ENCODE measurements at places on chromosomes 7 and 10.

DNA sequence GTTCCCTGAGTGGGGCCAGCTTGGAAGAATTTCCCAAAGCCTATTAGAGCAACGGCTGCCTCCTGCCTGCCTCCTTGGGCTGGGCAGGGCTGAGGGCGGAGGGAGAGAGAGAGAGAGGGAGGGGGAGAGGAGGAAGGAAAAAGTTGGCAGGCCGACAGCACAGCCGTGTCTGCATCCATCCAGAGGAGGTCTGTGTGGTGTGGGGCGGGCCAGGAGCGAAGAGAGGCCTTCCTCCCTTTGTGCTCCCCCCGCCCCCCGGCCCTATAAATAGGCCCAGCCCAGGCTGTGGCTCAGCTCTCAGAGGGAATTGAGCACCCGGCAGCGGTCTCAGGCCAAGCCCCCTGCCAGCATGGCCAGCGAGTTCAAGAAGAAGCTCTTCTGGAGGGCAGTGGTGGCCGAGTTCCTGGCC lies at the start of gene AQP1:
Gene AQP1, plus strand, starts transcription at position 293 of the 409 bp plus-strand sequence. Its CDS starts 57 bp downstream, at position 350.
- DNase-seq: no peak

GRCh38 chr7:92809760-92810573 lies 26.4 kb downstream of the CDK6 start:
- DNase-seq: peak; percentile 90

DNA sequence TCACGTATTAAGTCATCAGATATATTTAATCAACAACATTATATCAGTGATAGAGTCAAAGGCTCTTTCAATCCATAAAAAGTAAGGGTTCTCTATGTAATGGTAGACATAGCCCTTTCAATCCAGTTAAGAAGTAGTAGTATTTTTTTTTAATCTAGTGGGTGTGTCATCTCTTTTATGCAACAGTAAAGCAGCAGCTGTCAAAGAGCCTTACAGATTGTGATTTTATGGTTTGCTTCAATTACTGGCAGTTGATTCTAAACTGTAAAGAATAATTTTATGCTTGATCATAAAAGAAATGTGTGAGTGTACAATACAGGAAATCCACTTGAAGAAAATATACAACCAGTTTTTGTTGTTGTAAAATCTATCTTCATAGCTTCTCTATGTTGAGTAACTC lies 902.6 kb upstream of the MBL2 start:
- DNase-seq: no peak

GRCh38 chr7:137925091-137925490 lies 76.8 kb downstream of the CREB3L2 start:
- no peak for DNase-seq

GRCh38 chr7:54838175-54838910 lies 79.3 kb upstream of the SEC61G start:
- DNase-seq: no peak

DNA sequence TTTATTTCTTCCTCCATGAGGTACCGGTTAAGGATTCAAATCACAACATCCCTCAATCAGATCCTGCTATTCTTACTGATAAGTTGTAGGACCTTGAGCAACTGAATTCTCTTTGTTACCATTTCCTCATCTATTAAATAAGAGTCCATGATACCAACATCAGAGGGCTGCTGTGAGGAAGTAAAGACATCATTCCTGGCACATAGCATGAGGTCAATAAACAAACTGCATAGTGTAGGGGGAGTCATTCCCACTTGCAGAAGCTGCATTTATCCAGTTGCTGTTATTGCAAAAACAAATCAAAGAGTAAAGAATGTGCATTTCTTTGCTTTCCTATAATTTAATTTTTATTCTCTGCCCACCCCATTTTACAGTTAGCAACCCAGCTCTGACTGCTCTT lies 36.8 kb downstream of the LDB3 start:
- DNase-seq: no peak

DNA sequence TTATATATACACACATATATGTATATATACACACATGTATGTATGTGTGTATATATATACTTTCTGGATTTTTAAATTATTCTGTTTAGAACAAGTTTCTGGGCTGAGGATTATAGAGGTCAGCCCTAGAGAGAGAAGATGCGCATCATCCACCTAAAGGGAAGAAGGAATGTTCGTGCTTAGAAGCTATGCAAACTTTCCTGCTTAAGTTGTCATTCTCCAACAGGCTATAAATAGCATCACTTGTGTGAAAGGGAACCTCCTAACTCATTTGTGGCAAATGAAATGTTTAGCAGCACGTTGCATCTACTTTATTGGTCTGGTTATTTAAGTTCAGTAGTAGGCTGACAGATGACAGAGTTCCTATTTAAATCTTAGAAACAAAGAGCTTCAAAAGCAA lies 23.9 kb upstream of the TPK1 start:
- no peak for DNase-seq

GRCh38 chr7:64183126-64183742 lies 23.8 kb upstream of the ZNF735 start:
- no peak for DNase-seq

DNA sequence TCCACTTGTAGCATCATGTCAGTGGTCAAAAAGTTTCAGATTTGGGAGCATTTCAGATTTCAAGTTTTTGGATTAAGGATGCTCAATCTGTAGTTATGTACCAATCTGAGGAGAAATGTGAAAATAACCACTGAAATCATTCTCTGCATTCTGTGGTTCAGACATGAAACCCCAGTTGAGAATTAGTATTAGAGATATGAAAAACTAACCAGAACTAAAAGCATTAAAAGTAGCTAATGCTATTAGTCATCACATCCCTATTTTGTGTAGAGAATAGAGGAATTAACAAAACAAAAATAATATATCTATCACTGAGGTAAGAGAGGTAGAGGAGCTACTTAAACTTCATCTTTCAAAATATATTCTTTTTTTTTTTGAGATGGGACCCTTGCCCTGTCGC lies 28.0 kb downstream of the MICU1 start:
- no peak for DNase-seq

- no peak for DNase-seq
Observed at GRCh38 chr10:92323079-92323478, 32.1 kb downstream of the MARCHF5 start.

DNA sequence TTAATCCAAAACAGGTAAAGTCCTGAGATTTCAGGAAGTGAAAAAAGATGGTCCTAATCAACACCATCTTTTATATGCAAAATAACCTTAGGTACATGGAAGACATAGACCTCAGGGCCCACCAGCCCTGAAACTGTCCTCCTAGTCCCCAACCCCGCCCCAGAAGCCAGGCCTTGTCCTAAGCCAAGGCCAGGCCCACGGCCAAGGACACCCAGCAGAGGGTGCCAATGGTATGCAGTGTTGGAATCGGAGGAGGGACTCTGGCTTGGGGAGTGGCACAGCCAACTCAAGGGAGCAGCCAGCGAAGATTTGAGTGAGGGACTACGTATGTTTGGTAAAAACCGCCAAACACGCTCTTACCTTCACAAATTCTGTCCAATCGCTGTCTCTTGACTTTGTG lies 96.7 kb downstream of the ZRANB1 start:
- no peak for DNase-seq

GRCh38 chr10:20948686-20949327 lies 51.7 kb upstream of the NEBL start:
- DNase-seq: no peak

DNA sequence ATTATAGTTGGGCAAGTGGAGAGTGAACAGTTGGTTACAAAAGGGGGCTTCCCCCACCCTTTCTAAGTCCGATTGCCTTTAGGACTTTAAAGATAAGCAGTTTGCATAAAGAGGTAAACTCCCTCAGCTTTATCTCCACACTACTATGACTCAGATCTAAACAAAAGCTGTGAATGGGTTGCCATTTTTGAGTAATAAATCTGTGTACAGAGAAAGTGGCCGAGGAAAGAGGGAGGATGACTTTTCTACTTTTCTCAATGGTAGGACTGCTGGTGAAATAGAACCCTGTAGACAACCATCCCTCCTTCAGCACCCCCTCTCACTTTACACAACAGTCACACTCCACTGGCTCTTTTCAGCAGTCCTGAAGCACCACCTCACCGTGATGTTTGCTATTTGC lies 71.2 kb downstream of the DNMBP start:
- DNase-seq: no peak

DNA sequence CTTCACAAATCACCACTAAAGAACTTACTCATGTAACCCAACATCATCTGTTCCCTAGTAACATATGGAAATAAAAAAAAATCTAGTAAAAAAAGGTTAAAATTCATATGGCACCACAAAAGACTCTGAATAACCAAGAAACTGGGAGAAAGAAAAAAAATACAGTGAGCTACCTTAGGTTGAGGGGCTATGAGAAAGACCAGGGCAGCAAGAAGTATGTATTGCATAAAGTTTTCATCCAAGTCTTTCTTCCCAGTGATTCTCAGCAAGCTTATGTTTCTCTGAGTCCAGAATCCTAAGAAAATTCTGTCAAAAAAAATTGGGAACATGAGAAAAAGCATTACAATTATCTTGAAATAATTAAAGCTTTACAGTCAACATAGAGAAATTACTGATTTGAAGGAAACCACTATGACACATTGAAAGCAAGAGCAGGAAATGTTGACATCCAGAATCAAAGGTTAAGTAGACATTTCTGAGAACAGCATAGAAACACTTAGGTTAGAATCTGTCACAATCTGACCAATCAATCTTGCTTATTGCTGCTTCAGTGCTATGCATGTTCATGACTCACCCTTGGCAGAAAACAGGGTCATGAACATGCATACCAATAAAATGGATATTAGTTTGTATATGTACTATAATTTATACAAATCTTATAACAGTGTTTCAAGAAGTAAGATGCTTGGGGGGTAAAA lies 494.0 kb upstream of the POT1 start:
- DNase-seq: peak; percentile 46

DNA sequence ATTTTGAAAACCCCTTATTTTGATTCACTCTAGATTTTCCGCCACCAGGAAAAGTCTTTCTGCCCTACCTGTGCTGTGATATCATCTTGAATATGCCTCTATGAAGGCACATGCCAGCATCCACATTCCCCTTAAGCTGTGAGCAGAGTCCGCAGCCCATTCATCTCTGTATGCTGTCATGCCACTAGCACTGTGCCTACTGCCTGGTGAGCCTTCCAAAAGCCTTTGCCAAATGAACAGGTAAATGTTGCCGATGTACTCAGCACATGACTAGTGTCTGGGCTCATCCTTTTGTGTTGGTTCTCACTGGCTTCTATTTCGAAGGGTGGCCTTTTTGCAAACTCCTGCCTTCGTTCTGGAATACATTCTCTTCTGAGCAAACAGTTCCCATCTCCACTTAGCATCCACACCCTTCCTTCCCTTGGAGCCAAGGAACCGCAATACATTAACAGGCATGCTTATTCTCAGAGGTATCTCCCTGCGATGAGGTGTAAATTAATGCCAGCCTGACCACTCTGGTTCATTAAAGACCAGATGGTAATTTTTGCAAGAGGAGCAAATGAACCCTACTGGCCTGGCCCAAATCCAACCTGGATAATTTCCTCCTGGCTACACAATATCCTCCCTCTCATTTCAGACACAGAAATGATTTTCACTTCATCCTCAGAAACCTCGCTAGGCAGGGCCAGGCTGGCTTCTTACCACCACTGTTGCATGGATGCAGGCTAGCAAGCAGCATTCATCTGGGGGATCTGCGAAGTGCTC lies 339.7 kb upstream of the NFE2L3 start:
- no peak for DNase-seq

GRCh38 chr10:130498042-130498441 lies 361.9 kb downstream of the GLRX3 start:
- DNase-seq: no peak

- DNase-seq: no peak
Observed at GRCh38 chr7:109663806-109664205, 1094.1 kb downstream of the DNAJB9 start.

DNA sequence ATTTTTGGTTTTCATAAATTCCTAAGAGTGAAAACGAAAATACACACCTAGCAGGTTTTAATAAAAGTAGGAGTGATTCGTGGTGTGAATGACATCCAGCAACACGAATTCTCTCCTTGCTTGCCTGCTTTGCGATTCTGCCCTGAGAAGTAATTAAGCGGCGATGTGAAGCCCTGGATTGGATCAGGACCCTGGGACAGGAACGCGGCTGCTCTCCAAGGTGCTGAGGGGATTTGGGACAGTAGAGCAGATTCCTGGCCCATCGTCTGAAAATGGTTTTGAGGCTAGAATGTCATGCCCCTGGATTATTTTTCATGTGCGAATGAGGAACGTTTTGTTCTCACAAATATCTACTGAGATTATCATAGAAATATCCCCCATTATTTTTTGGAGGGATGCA lies 7.8 kb downstream of the NPS start:
- no peak for DNase-seq

GRCh38 chr7:33905389-33906032 lies at the start of gene BMPER:
Gene BMPER, plus strand, starts transcription at chr7:33905539. Its CDS starts 75 bp downstream, at chr7:33905614.
- no peak for DNase-seq

DNA sequence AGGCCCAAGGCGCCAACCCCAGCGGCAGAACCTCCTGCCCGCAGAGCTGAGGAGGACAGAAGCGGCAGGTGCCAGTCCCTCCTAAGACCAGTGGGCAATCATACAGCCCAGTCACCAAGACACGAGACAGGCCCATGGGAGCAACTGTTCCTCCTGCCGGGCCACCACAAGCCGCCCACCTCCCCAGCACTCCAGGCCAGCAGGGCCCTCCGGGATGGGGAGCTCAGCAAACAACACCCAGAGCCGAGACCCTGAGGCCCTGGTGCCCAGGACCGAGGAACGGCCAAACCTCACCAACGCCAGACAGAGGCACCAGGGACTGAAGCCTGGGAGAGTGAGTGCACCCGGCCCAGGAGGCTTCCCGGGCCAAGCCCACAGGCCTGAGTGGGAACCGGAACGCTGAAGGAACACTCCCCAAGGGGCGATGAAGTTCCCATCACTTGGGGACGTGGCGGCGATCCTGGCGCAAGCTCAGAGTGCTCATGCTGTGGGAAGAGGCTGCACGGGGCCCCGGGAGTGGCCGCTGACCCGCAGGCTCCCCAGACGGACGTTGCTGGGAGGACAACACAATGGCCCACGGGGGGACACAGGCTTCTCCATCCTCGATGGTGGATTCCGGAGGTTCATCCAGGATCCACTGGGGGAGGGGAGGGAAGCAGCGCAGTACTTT lies 35.1 kb downstream of the GPER1 start:
- DNase-seq: no peak

- no peak for DNase-seq
Observed at GRCh38 chr7:107686816-107687387, 26.3 kb downstream of the SLC26A4 start.

GRCh38 chr7:20545016-20545415 lies 70.5 kb upstream of the ABCB5 start:
- no peak for DNase-seq

GRCh38 chr7:135536150-135536549 lies 21.6 kb upstream of the NUP205 start:
- DNase-seq: no peak

GRCh38 chr7:116686033-116686432 lies 14.0 kb downstream of the MET start:
- DNase-seq: no peak

DNA sequence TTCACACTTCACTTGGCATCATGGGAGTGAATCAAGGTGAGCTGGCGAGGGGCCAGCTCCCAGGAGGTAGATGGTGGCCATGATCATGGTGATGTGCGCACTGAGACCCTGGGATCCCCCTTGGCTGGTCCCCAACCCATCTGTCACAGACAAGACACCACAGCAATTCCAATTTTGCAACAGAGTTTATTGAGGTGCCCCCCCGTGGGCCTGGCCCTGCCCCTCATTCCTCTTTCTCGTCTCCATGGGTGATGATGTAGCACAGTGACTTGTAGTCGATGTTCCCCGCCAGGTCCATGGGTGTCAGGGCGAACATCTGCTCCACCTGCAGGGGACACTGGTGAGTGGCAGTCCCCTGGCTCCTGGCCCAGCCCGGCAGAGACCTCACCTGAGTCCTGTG lies 2.4 kb downstream of the MYL7 start:
- no peak for DNase-seq

Measured in skeletal muscle cell (primary cell).